Substantia nigra (tissue), 51 donors: ENCODE measurements at places on chromosomes 2 and 18.

DNA sequence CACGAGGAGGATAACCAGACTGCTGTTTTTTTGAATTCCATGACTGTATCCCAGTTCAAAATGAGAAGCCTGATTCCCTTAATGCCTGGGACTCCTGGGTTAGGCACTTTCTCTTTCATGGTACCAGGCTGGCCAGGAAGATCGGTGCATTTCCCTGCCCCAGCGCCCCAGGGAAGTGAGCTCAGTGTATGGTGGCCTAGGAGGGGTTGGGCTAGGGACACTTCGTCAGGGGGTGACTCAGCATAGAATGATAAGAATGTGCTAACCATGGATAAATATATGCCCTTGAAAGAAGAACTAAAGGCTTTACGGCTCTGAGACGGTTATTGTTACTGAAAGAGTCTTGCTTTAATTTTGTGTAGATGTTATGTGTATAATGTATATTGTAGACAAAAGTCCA lies 27.5 kb upstream of the FAM237A start:
- no peak for DNase-seq

- no peak for DNase-seq
Measured at GRCh38 chr2:48693645-48694044, 61.9 kb downstream of the LHCGR start.

DNA sequence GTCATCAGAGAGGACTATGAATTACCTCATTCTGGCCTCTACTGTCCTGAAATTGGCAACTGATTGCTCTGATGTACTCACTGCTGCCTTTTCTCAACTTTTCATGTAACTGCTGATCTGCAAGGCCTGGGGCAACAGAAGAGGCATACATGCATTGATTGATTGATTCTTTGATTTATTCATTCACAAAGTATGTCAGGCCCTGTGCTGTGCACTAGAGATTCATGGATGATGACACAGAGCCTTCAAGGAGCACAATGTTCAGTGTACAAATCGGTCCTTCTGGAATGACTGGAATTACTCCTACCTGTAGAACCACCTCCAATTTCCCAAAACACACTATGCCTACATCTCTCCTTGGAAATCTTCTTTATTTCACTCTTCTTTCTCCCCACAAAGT lies 111.3 kb downstream of the LRATD1 start:
- no peak for DNase-seq

GRCh38 chr2:118177318-118177717 lies 89.0 kb downstream of the INSIG2 start:
- no peak for DNase-seq

GRCh38 chr18:26487437-26487836 lies 60.9 kb downstream of the KCTD1 start:
- DNase-seq: no peak

GRCh38 chr2:152097290-152097800 lies 1.5 kb downstream of the CACNB4 start:
- no peak for DNase-seq

- no peak for DNase-seq
Measured at GRCh38 chr2:139000131-139000785, 220.1 kb upstream of the NXPH2 start.

DNA sequence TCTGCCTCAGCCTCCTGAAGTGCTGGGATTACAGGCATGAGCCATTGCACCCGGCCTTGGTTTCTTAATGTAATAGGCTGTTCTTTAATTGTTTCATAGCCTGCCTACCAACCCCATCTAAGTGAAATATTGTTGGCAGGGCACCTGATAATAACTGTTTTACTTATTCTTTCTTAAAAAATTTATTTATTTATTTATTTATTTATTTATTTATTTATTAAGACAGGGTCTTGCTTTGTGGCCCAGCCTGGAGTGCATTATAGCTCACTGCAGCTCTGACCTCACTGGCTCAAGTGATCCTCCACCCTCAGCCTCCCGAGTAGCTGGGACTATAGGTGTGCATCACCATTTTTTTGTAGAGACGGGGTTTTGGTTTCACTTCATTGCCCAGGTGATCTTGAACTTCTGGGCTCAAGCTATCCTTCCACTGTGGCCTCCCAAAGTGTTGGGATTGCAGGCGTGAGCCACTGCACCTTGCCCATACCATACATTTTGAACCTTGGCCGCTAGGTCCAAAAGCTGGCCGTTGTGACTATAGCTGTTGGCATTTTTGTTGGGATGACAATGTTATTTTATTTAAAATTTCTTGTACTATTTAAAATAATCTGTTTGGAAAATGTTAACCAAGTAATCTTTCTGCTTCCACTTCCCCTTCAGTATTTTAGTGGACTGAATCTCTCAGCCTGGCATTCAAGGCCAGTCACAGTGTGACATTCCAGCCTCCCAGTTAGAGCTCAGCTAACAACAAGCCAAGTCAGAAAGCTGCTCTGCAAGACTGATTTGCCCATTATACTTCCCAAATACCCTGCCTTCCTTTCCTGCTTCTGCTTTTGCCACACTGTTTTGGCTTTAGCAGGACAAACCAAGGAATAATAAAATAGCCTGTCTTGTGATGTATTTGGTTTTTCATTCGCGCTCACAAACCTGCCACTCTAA lies 52.4 kb downstream of the BABAM2 start:
- no peak for DNase-seq

DNA sequence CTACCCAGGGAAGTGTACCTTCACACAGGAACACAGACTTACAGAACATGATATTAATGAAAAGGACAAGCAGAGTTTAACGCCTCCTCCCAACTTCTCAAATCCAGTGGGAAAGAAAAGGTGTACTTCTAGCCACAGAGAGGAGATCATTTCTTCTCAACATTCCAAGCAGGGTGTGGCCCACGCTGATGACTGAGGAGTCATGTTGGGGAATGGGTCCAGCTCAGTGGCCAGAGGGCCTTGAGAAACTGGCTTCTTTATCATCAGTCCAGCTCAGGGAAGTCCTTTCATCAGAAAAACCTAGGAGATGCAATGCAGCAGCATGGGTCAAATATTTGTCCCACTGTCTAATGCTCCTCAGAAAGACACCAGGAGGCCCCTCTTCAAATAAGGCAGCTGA lies 63.0 kb downstream of the RBM43 start:
- DNase-seq: no peak

- no peak for DNase-seq
Measured at GRCh38 chr2:27727257-27727656, 44.3 kb upstream of the MRPL33 start.

- DNase-seq: peak; percentile 4
Measured at GRCh38 chr2:201618744-201619662, 24.3 kb downstream of the TMEM237 start.

DNA sequence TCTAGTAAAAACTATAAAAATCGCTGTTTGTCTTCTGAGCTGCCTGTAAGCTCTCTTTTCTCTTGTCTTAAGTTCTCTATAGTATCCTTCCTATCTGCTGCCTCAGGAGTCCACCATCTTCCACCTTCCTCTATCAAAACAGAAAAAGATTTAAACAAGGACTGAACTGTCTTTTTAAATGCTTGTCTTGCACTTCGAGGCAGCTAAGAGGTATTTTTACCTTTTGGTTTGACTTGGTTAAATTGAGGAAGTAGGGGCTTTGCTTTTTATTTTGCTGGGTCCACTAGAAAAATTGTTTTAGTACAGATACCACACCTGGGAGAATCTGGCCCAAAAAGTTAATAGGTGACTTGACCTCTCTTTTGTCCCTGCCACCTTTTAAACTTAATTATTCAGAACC lies 12.2 kb downstream of the SESTD1 start:
- DNase-seq: no peak

GRCh38 chr2:37342591-37343220 lies 1.7 kb upstream of the QPCT start:
- no peak for DNase-seq

- DNase-seq: no peak
Measured at GRCh38 chr2:171436307-171436706, 2.3 kb downstream of the DCAF17 start.

DNA sequence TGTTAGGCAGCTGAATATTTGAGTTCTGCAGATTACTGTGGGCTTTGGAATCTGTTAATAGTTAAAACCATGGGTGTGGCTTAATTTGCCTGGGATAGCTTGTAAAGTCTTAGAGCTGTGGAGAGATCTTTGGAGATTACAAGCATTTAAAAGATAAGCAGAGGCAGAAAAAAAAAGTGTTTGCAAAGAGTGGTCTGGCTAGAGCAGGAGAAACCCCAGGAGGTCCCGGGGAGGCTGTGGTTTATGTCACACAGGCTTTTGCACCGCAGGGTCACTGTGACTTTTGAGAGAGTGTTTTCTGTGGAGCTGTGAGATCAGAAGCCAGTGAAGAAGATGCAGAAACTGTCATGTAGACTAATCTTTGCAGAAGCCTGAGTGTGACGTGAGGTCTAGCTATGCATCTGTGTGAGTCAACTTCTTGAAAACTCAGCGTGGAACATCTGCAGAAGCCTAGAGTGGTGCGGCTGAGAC lies 49.0 kb downstream of the SETBP1 start:
- no peak for DNase-seq

DNA sequence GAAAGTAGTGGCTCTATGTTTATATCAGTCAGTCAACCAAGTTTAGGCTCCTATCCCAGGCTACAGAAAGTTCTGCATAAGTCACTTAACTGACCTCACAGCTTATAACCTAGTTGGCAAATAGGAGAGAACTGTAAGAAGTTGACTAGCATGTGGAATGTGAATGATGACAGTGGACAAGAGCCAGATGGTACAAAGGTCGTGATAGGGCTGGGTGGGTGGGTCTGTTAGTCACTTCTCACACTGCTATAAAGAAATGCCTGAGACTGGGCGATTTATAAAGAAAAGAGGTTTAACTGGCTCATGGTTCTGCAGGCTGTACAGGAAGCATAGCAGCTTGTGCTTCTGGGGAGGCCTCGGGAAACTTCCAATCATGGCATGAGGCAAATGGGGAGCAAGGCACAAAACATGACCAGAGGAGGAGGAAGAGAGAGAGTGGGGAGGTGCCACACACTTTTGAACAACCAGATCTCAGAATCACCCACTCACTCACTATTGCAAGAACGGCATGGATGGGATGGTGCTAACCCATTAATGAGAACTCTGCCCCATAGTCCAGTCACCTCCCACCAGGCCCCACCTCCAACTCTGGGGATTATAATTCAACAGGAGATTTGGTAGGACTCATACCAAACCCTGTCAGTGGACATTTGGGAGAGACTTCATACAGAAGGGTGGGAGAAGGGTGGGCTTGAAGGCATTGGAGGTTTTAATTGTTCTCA lies 68.8 kb downstream of the LTBP1 start:
- no peak for DNase-seq

GRCh38 chr2:188598551-188598950 lies 306.9 kb downstream of the GULP1 start:
- DNase-seq: no peak

DNA sequence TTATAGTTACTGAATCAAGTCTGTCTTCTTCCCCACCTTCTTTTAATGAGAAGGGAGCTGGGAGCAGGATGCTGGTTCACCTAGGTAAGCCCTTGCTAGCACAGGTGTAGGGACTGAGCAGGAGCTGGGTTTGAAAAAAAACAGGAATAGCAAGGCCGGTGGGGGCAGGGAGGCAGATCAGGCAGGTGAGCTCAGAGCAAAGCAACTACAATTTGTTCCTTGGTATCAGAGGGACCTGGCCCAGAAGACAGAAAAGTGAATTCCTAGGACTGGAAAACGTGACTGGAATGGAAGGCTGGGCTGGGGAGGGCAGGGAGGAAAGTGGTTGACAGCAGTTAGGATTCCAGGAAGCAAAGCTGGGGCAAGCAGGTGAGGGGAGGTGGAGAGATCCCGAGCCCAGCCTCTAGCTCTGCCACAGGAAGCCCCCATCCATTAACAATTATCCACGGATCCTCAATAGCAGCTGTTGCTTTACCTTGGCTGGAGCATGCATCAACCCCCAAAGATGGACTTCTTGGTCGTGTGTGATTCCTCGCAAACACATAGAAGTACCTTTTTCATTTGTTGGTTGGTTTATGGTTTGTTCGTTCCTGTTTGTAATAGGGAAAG lies 118.4 kb downstream of the LNPK start:
- no peak for DNase-seq

DNA sequence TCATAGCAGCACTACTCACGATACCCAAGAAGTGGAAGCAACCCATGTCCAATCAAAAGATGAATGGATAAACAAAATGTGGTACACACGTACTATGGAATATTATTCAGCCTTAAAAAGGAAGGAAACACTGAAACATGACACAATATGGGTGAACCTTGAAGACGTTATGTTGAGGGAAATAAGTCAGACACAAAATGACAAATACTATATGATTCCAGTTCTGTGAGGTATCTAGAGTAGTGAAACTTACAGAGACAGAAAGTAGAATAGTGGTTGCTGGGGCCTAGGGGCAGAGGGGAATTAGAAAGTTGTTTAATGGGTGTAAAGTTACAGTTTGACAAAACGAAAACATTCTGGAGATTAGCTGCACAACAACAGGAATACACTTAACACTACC lies 24.7 kb downstream of the TLK1 start:
- DNase-seq: no peak

- DNase-seq: peak; percentile 54
Measured at GRCh38 chr18:32019251-32019948, 775 bp downstream of the RNF125 start.

DNA sequence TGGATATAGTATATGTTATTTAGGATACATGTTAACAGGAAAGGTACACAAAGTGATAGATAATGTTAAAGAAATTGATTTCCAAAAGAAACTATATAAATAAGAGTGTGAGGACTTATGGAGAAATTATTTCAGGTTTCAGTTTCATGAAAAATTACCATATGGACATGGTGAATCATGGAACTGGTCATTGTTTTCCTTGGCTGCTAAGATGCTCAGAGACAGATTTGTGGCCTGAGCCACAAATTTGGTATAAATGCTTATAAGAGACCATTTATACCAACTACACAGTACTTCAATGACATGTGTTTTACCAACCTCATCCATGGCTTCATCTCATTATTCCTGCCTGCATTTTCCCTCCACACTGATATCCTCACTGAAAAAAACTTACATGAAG lies 188.1 kb downstream of the FMNL2 start:
- DNase-seq: no peak

DNA sequence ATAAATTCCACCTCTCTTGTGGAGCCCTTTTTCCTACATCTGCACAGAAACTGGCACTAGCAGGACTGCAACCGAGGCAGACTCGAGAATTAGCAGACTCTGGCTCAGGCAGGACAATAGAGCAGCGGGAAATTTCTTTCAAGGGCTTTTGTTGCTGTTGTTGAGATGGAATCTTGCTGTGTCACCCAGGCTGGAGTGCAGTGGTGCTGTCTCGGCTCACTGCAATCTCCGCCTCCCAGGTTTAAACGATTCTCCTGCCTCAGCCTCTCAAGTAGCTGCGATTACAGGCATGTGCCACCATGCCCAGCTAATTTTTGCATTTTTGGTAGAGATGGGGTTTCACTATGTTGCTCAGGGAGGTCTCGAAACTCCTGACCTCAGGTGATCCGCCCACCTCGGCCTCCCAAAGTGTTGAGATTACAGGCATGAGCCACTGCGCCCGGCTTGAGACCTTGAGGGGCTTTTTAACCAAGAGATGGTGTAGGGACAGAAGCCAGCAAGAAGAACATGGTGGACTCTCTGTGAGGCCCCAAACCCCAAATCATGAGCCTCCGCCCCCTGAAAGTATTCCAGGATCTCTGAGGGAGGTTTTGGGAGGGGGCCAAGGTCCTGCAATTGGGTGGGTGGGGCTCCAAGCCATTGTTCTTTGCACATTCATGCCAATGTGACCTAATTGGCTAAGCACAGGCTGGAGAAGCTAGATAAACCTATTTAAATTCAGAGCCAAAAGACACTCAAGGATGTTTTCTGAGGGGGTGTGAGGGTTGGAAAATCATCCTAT lies 68.4 kb upstream of the MSH2 start:
- DNase-seq: no peak

GRCh38 chr18:44536046-44536445 lies 144.6 kb upstream of the SETBP1 start:
- DNase-seq: no peak

GRCh38 chr2:177660742-177661141 lies 268.2 kb downstream of the AGPS start:
- no peak for DNase-seq

- DNase-seq: no peak
Measured at GRCh38 chr2:109517118-109517889, 96.5 kb downstream of the SEPTIN10 start.
